ENCODE measurements at places on chromosomes 12 and 14.

DNA sequence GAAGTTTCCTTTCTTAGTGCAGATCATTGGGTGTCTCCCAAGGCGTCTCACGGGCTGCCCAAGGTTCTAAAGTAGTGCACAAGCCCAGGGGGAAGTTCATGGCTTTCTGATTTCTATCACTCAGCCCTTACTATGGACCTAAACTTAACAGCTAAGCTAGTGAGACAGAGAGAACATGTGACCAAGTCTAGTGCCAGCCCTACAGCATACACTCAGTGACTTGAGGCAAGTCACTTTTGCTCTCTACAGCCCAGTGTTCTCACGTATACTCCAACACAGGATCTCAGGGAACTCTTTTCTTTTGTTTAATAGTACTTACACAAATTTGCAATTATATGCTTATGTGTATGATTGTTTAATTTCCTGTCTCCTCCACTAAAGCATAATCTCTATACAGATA lies 48.6 kb downstream of the NKX2-1 start:
- DNase-seq: no peak

- no peak for DNase-seq
Observed at GRCh38 chr12:12804011-12804410, 9.1 kb upstream of the DDX47 start.

- no peak for DNase-seq
Observed at GRCh38 chr12:49568442-49569162, 660 bp upstream of the MCRS1 start.

GRCh38 chr12:102874819-102875218 lies 42.2 kb downstream of the PAH start:
- no peak for DNase-seq

DNA sequence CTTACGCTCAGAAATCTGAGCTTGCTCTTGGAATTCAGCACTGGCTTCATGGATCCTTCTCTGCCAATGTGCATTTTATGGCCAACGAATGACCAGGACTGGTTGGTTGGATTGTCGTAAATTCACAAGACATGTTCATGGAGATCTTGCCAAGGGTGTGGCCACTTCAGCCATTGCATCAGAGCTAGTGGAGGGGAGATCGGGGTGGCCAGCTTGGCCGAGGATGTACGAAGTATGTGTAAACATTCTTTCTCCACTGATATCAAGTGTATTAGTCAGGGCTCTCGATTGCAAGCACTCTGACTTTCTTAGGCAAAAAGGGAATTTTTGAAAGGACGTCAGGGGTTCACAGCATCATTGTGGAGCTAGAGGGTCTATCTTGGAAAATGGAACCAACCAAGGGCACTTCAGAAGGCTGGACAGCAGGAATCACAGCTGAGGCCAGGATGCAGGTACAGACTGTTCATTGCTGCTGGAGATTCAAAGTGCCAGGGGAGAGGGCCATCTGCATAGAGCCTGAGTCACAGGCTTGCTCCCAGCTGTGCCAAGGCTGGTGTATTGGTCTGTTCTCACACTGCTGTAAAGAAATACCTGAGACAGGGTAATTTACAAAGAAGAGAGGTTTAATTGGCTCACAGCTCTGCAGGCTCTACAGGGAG lies 32.9 kb upstream of the ADGRD1 start:
- DNase-seq: no peak

DNA sequence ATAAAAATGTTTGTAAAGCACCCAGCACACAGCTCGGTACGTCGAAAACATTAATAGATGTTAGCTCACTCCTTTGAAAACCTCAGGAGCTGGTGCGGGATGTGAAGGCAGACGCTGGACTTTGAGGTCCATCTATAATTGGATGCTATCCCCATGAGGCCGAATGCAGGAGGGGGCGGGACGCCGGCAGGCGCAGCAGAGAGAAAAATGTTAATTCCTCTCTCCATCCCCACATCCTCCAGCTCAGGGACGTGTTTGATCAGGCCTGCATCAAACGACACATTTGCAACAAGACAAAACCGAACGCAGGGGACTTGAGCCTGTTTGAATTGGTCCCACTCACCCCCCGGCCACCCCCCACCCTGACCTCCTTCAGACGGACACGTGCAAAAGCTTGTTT lies 231.0 kb downstream of the RBM19 start:
- DNase-seq: no peak

DNA sequence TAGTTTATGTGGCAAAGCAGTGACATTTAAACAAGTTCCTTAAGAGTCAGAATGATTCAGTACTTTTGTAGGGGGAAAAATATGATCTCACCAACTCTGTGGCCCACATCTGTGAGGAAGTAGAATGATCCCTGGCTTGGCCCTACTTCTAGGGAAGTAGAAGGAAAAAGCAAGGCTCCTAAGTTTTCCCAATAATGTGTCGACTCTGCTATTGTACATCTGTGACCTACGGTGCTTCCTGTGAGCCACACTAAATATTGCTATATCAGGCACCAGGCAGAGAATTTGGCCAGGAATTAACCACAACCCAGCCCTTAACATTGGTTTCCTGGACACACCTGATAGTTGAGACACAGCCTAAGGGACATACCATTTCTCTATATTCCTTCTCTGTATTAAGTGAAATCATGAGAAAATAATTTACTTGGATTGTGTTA lies 9.3 kb upstream of the NID2 start:
- no peak for DNase-seq

GRCh38 chr12:8912914-8913313 lies 1.4 kb upstream of the PHC1 start:
- DNase-seq: no peak

DNA sequence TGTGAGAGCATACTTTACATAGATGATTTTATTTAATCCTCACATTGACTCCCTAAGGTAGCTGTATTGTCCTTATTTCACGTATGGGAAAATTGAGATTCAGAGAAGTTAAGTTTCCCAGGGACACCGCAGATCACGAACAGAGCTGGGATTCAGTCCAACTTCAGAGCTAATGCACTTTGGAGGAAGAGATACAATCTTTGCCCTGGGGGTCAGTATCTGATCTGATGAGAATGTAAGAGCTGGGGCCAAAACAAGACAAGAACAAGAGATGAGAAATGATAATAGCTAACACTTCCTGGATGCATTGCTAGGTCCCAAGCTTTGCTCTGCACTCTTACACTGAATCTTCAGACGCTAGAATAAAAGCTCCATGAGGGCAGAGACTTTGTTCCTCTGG lies 6.0 kb upstream of the CSAD start:
- DNase-seq: no peak

Measured in activated CD8-positive, alpha-beta memory T cell treated with anti-CD3 and anti-CD28 coated beads, Interleukin-2, amount 50 U/mL, for 4 hours (primary cell).